Stimulated activated CD8-positive, alpha-beta memory T cell treated with anti-CD3 and anti-CD28 coated beads, Interleukin-7, amount 100 ng/mL, for 24 hours (primary cell): ENCODE measurements at places on chromosomes 5 and 9.

- DNase-seq, result no peak
These were observed 309.0 kb downstream of the IRX1 start for GRCh38 chr5:3904584-3904983.

- DNase-seq, result no peak
These were observed 113.6 kb downstream of the NR6A1 start for GRCh38 chr9:124657516-124657915.

- DNase-seq, result no peak
These were observed 14.4 kb downstream of the BRD3 start for GRCh38 chr9:134053401-134053871.

DNA sequence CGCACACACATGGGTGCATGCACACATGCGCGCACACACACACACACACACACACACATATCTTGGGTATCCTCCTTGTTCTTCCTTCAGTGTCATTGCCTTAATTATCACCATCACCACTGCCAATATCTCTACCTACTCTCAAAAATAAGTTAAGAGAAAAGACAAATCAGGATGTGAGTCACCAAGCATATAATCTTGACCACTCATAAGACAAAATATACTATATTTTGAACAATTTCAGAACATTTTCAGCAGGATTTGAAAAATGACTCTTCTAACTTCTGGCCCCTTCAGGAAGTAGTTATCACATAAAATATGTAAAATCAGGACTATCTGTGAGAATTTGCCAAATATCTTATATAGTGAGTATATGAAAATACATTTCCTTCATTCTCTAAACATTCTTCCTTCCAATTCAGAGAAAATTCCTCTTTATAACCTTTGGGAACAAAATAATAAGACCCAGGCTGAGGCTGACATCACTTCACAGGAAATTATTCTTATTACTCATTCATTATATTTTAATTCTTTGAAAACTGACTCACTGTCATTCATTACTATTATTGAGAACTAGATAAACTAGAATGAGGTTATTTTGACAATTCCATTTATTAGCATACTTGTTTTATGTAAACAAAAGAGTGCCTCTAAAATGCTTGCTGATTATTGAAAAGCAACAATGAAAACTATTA, 772.0 kb upstream of the ACO1 start:
- DNase-seq, result no peak

- no peak for DNase-seq
These were observed 128.0 kb downstream of the SYK start for GRCh38 chr9:90929626-90930025.

DNA sequence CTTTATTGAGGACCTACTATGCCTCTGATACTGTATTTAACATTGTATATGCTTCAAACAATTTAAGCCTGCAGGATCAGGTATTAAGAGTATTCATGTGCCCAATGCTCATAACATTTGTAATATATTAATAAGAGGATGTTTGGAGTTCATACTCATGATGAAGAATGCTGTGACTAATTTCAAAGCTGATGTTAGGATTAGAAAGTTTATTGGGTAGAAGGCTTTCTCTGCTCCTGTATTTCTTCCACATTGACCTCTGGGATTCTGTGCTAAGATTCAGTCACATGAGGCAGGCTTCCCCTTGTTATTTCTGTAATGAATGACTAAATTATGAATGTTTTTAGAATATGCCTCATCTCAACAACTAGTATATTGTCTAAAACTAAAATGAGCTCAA, 456.4 kb downstream of the NFIB start:
- no peak for DNase-seq

DNA sequence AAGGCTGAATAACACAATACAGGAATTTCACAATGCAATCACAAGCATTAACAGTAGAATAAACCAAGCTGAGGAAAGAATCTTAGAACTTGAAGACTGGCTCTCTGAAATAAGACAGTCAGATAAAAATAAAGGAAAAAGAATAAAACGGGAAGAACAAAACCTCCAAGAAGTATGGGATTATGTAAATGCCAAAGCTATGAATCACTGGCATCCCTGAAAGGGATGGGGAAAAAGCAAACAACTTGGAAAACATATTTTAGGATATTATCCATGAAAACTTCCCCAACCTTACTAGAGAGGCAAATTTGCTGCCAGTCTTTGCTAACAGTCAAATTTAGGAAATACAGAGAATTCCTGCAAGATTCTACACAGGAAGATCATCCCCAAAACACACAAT, 157.9 kb downstream of the ALDH1A1 start:
- DNase-seq, result no peak

DNA sequence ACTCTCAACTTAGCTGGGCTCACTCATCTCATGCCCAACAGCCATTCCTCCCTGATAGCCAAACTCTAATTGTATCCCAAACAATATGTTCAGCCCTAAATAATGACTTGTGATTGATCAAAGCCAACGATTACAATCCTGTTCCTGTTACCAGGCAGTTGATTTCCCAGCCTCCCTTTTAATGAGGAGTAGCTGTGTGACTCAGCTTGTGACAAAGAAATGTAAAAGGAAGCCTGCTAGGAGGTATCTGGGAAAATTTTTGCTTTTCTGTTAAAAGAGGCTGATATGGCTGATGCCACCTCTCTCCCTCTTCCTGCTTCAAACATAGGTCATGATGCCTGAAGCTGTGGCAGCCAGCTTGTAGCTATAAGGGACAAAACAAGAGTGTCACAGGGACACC, 19.6 kb upstream of the ENC1 start:
- no peak for DNase-seq

- no peak for DNase-seq
These were observed 297.3 kb upstream of the RIOK2 start for GRCh38 chr5:97480313-97480712.

GRCh38 chr5:112854651-112855050, 6.4 kb upstream of the SRP19 start:
- no peak for DNase-seq

- DNase-seq, result no peak
These were observed 150.6 kb downstream of the PRR16 start for GRCh38 chr5:120614531-120615180.

- no peak for DNase-seq
These were observed 663.6 kb upstream of the ZNF608 start for GRCh38 chr5:125409861-125410536.

GRCh38 chr5:146345240-146345577, 6.6 kb downstream of the POU4F3 start:
- no peak for DNase-seq

- no peak for DNase-seq
These were observed 41.3 kb downstream of the HABP4 start for GRCh38 chr9:96491079-96491879.

- DNase-seq, result no peak
These were observed 33.5 kb downstream of the ANXA6 start for GRCh38 chr5:151123897-151124751.

DNA sequence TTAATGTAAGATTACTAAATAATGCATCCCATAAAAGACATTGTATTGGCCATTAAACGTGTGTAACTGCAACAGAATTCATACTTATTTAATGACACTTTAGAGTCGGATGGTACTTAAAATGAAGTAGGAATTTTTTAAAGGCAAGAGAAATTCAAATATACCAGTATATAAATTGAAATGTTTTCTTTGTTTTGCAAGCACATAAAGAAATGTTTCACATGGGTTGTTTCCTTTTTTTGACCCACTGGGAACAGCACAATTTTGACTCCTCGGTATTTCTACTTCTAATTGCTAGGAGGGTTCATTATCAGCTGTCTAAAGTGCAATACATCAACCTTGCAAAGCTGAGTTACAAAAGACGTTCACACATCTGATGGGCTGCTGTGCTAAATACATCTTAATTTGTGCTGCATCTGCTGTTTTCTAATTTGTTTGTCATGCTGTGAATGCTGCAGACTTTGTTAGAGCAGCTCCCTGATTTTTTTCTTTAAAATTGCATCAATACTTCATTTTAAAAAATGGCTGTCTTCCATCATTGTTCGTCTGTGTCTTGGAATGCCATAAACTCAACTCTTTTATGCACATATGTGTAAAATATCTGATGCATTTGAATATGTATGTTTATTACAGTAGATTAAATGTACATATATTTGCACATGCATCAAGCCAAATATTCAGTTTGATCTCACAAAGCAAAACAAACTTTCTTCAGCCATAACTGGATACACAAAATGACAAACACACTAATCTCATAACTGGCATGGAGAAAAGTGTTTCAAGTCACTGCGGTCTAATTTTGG, 454.0 kb upstream of the GRAMD2B start:
- DNase-seq, result no peak

DNA sequence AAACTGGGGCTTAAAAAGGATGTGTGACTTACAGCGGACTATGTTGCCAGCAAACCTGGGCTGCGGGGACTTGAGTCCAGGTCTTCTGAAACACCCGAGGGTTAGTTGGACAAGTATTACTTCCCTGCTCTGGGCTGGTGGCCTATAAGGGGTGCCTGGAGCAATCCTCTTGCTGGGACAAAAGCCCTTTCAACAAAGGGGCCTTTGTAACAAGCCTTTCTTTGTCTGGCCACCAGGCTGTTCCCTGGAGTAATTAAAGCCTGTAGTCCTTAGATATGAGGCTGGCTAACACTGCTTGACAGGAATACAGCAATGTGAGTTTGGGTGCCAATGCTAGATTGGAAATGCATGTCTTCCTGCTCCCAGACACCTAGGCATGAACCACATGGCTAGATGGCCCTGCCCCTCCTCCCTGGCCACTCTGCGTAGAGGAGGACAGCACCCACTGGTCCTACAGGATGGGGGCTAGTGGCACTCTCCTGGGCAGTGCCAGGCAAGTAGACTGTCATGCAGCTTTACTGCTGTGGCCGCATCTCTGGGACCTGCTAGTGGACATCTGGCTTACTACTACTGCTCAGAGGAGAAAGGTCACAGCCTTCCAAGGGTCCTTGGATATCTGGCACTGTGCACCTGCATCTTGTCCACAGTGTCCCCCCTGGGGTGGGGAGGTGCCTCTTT, 343.1 kb downstream of the ZSWIM6 start:
- DNase-seq, result no peak

- no peak for DNase-seq
These were observed 17.2 kb upstream of the HK3 start for GRCh38 chr5:176916337-176916736.

- DNase-seq, result no peak
These were observed 21.4 kb downstream of the CMBL start for GRCh38 chr5:10286162-10286861.

- DNase-seq, result no peak
These were observed 221.6 kb downstream of the NR2F1-AS1 start for GRCh38 chr5:93359296-93359959.

DNA sequence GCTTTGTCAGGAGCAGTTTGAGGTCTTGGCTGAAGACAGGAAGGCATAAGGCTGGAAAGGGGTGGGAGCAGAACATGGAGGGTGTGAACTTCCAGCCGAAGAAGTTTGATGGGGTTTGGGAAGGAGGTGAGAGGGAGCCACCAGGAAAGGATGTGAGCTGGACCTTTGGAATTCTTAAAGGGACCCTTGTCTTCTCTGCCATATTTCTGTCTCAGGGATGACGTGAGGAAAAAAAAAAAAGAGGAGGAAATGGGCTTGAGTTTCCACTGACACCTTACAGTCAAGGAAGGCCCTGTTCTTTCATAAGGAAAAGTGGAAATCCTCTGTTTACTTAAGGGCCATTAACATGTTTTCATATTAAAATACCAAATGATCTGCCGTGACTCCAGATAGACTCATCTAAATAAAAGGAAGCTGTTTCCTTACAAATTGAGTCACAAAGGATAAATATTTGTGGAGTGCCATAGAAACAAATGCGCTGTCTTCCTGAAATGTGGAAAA, 132.1 kb downstream of the PALM2AKAP2 start:
- DNase-seq, result no peak

- no peak for DNase-seq
These were observed 66.5 kb downstream of the JMY start for GRCh38 chr5:79302454-79302853.

DNA sequence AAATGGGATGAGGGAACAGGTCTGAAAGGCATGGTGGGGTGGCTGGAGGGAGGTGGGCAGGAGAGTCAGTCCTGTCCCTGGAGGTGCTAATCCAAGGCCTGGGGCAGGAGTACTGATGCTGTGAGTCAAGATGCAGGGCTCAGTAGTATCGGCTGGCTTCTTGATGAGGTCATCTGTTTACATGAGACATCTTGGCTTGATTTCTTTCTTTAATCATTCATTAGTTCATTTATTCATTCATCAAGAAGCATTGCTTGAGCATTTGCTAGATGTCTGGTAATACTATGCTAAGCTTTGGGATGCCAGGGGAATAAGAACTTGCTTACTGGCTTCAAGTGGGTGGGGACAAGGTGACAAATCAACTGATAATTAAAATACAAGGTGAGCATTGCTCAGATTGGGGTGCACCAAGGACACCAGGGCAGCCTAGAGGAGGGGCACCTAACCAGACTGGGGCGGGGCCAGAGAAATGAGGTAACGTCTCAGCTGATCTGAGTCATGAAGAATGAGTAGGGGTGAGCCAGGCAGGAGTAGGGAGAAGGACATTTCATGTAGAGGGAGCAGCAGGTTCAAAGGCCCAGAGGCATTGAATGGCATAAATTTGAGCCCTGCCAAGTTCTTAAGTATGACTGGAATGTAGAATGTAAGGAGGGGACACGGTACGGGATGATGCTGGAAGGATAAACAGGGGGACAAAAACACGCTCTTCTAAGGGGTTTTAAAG, 88.8 kb downstream of the EGFLAM start:
- DNase-seq, result no peak

GRCh38 chr9:98225015-98225442, 30.4 kb downstream of the TBC1D2 start:
- no peak for DNase-seq

GRCh38 chr9:129685933-129686259, 20.4 kb downstream of the PRRX2 start:
- DNase-seq, result no peak

DNA sequence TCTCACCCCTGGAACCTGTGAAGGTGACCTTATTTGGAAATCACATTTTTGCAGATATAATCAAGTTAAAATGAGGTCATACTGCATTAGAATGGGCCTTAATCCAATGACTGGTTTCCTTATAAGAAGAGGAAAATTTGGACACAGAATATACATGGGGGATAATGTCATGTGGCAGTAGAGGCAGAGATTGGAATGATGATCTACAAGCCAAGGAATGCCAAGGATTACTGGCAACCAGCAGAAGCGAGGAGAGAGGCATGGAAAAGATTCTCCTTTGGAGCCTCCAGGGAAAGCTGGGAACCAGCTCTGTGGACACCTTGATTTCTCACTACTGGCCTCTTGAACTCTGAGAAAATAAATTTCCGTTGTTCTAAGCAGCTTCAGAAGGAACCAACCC, 20.2 kb upstream of the CEP78 start:
- DNase-seq, result no peak

GRCh38 chr9:95182854-95183563, 134.5 kb downstream of the FANCC start:
- no peak for DNase-seq

- no peak for DNase-seq
These were observed 125.7 kb upstream of the SMIM23 start for GRCh38 chr5:171659896-171660295.

- DNase-seq, result no peak
These were observed 1.0 kb downstream of the RIOK2 start for GRCh38 chr5:97181856-97182545.
